ENCODE measurements at places on chromosomes 1 and 21. TPM values are rescaled to one million over a fixed set of nuclear protein-coding genes. Genes with fewer than 3 reads are reported as not detected.
A peak's percentile ranks its signal among the peaks of the same experiment; 100 is the strongest.

DNA sequence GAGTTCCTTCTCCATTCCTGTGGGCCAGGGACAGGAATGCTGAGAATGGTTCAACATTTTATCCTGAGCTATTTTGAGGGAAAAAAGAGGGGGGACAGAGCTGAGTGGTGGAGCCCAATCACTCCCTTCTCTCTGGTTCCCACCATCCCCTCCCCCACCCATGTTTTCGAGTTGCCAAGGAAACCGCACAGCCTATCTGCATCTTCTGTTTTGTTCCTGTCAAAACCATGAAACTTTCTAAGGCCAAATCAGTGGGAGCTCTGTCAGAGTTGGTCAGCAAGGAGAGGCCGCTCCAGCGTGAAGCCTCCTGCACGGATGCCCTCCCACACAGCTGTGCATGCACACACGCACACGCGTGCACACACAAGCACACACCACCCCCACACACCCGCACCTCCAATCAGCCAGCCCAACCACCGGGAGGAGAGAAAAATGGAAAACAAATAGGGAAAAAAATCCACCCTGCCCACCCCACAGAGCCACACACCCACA, 54.5 kb upstream of the ATP2B4 start:
- no peak overlapping the region for H3K27ac ChIP-seq
- no peak overlapping the region for H3K4me3 ChIP-seq
- no peaks in the 10 kb centered on the region for H3K36me3 ChIP-seq
- H3K4me1 ChIP-seq = no peaks in the 10 kb centered on the region
- no peak for DNase-seq

DNA sequence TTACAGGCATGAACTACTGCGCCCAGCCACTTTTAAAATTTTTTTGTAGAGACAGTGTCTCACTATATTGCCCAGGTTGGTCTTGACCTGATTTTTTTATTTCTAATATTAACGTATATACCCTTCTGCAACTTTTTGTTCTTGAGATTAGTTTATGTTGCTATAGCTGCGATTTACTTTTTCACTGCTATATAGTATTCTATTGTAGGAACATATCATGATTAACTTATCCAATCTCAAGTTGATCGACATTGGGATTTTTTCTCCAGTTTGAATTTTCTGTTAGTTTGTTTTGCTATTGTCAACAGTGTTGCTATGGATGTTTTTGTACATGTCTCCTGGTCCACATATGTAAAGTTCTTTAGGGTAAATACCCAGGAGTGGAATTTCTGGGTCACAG, 35.4 kb downstream of the WASF2 start:
- peak overlapping the region; percentile 80 for H3K27ac ChIP-seq
- H3K36me3 ChIP-seq = peaks cover 13% of the 10 kb centered on the region
- no peak overlapping the region for H3K4me3 ChIP-seq

DNA sequence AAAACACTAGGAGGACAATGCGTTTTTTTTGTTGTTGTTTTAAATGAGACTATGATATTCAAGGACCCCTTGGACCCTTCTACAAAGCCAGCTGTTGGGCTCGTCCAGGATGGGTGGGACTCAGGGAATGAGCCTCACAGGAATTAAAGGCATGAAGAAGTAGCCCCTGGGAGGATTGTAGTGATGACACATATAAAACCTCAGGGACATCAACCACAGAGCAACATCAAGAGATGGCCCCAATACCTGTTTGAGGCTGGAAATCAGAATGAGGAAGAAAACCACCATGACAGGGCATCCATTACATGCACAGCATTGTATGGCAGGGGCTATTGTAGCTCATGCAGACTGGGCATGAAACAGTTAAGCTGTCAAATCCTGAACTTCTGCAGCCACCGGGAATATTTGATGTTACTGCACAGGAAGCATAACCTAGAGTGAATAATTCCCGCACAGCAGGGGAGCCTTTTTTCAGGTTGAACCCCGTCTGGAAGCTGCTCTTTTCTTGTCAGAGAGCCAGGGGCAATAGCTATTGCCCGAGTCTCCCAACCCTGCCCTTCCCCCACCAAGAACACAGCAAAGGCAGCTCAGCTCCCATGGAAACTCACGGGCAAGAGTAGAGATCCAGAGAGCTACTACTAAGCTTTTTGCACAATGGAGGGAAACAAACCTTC, 140.2 kb upstream of the FGGY start:
- no peak overlapping the region for H3K4me3 ChIP-seq
- DNase-seq = no peak
- H3K4me1 ChIP-seq = no peaks in the 10 kb centered on the region
- H3K27me3 ChIP-seq = peaks cover 2% of the 10 kb centered on the region
- H3K36me3 ChIP-seq = no peaks in the 10 kb centered on the region
- H3K27ac ChIP-seq = no peak overlapping the region

The COL24A1 gene
- not detected for total RNA-seq

The NHLH2 gene
- not detected for total RNA-seq

The GCSAML gene
- total RNA-seq = not detected

The NCMAP gene
- not detected for total RNA-seq

GRCh38 chr1:118258975-118259374, 73.9 kb upstream of the SPAG17 start:
- H3K4me3 ChIP-seq = no peak overlapping the region
- H3K27me3 ChIP-seq = no peaks in the 10 kb centered on the region
- no peaks in the 10 kb centered on the region for H3K4me1 ChIP-seq

The AADACL4 gene
- total RNA-seq = not detected

The H6PD gene
- total RNA-seq = 9.7 TPM

The TFF2 gene
- not detected for total RNA-seq

DNA sequence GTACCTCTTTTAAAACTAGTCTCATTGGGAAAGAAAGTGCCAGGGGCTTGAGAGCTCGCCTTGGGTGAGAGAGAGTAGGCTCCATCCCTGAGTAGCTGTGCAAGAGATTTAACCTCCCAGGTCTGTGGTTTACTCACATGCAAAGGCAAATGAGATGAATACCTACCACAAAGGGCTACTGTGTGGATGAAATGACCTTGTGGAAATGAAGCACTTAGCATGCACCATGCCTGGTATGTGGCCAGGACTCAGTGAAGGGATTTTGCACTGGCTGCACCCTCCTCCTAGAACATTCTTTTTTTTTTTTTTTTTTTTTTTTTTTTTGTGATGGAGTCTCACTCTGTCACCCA, 120.3 kb downstream of the PROX1 start:
- no peaks in the 10 kb centered on the region for H3K36me3 ChIP-seq
- no peak overlapping the region for H3K27ac ChIP-seq
- H3K27me3 ChIP-seq = no peaks in the 10 kb centered on the region
- DNase-seq = no peak

DNA sequence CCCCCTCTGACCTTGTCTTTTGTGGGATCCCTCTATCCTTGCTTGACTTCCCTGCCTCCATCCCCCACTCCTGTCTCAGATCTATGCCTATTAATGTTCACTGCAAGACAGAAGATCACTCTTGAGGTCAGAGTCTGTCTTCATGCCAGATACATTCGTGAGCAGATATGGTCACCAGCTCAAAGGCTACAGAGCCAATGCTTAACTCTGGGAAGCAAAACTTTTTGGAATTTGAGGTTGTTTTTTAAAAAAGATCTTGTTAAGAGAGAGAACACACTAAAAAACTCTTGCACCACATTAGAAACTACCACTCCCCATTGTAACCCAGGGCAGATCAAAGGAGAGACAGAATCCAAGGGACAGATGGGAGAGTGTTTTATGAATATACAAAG, 17.1 kb upstream of the A3GALT2 start:
- peaks cover 20% of the 10 kb centered on the region for H3K36me3 ChIP-seq
- no peak for DNase-seq
- H3K27ac ChIP-seq = no peak overlapping the region
- no peaks in the 10 kb centered on the region for H3K27me3 ChIP-seq
- no peak overlapping the region for H3K4me3 ChIP-seq
- H3K4me1 ChIP-seq = peaks cover 21% of the 10 kb centered on the region

The OR6N1 gene
- not detected for total RNA-seq

DNA sequence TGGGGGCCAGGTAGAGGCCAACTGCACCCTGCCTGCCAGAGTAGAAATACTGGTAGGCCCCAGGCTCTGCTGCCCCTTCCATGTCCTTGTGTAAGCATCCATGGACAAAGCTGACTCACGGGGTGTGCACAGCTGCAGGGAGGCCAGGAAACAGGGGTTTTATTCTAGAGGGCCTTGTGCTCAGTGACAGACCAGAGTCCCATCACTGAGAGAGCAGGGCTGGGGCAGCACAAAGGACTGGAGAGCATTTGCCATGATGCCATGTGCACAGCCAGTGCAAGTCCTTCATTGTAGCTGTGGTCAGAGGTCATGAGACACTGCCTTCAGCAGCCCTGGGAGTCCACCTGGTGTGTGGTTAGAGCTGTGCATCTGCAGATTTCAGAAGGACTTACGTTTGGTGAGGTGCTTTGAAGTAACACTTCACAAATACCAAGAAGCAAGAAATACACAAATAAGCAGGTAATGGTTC, 8.1 kb downstream of the ARF1 start:
- peaks cover 67% of the 10 kb centered on the region for H3K4me1 ChIP-seq
- H3K4me3 ChIP-seq = no peak overlapping the region
- H3K27ac ChIP-seq = peak overlapping the region; percentile 15
- no peaks in the 10 kb centered on the region for H3K27me3 ChIP-seq
- DNase-seq = no peak
- peaks cover 89% of the 10 kb centered on the region for H3K36me3 ChIP-seq

DNA sequence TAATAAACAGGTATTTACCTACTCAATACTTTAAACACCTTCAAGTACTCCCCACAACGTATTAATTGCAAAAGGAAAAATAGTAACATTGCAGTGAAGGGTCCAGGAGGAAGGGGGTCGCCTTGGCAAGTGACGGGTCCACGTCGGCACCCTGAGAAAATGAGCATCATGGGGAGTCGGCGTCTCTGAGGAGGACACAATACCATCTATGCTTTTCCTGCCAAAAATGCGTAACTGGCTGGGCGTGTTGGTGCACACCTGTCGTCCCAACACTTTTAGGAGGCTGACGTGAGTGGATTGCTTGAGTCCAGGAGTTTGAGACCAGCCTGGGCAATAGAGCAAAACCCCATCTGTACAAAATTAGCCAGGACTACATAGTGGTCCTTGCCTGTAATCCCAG, 7.3 kb downstream of the FTCD start:
- no peaks in the 10 kb centered on the region for H3K27me3 ChIP-seq
- H3K4me1 ChIP-seq = peaks cover 14% of the 10 kb centered on the region
- H3K36me3 ChIP-seq = no peaks in the 10 kb centered on the region
- H3K4me3 ChIP-seq = no peak overlapping the region
- H3K27ac ChIP-seq = no peak overlapping the region

DNA sequence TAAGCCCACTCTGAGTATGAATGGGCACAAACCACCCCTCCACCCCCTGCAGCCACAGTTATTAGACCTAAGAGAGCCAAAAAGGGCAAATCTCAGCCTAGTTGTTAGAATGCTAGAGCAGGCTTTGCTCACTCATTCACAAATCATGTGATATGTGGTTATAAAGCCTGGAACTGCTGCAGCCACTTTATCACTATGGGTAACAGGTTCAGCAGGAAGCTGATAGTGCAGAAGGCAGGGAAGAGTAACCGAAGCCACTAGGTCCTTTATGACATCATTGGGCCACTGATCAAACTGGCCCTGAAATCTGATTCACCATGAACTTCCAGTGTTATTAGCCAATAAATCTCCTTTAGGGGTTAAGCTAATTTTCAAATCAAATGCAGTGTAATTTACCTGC, 134.7 kb downstream of the GRIK1 start:
- H3K4me1 ChIP-seq = no peaks in the 10 kb centered on the region
- no peaks in the 10 kb centered on the region for H3K36me3 ChIP-seq
- H3K4me3 ChIP-seq = no peak overlapping the region
- H3K27me3 ChIP-seq = peaks cover 19% of the 10 kb centered on the region
- H3K27ac ChIP-seq = no peak overlapping the region
- no peak for DNase-seq

- H3K36me3 ChIP-seq = no peaks in the 10 kb centered on the region
- DNase-seq = peak; percentile 83
- H3K27ac ChIP-seq = peak overlapping the region; percentile 71
Observed at GRCh38 chr1:156643778-156644092, 1.8 kb downstream of the BCAN start.

The GPR25 gene
- 0.82 TPM for total RNA-seq

The C1orf167 gene
- not detected for total RNA-seq

The PFDN2 gene
- total RNA-seq = 68.0 TPM

The KCNH1 gene
- total RNA-seq = not detected

- peak overlapping the region; percentile 99 for H3K27ac ChIP-seq
- H3K4me1 ChIP-seq = peaks cover 56% of the 10 kb centered on the region
- H3K36me3 ChIP-seq = peaks cover 50% of the 10 kb centered on the region
Observed at GRCh38 chr1:244836135-244836521, 670 bp downstream of the COX20 start.

DNA sequence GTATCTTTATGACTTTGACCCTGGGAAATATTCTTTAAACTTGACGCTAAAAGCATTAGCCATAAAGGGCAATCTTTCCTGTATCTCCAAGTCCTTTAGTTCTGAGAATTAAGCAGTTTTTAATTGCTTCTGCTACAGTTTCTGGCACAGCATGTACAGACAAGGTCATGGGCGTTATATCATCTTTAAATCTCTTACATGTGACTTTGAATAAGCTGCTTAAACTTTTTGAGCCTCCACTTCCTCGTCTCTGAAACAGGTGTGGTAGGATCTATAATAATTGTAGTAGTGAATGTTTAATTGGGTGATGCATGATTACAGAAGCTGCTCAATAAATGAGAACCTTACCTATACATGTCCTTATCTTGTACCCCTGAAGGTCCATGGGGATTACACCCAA, 153.4 kb downstream of the PLA2G4A start:
- no peak overlapping the region for H3K27ac ChIP-seq
- DNase-seq = no peak
- H3K4me1 ChIP-seq = no peaks in the 10 kb centered on the region
- H3K4me3 ChIP-seq = no peak overlapping the region
- no peaks in the 10 kb centered on the region for H3K36me3 ChIP-seq

DNA sequence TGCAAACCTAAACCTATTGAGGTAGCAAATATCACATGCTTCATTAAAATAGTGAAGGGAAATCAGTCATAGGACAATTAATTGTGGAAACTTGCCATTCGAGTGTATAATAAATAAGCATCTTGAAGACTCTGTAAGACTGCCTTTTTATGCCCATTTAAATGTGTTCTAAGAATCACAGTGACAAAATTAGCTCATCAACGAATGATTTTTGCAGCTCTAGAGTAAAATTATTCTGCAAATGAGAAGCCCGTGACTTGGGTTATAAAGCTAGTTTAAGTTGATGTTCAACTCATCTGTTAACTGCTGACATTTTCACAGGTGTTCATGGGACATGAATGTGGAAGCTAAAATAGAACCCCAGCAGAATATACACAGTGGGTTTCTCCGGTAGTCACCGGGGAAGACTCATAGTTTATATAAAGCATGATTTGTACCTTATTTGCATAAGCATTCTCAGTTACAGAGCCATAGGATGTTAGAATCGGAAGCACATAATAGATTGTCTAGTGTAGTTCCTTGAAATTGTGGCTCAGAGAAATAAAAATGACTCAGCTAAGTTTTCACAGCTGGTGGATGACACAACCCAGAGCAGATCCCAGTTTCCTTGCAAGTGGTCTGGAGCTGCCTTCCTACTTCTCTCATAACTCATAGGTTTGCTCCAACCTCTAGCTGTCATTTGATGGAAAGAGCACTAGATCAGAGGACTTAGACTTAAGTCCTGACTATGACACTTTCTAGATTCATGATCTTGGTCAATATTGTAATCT, 107.3 kb downstream of the UCHL5 start:
- H3K4me3 ChIP-seq = no peak overlapping the region
- H3K27ac ChIP-seq = no peak overlapping the region
- no peaks in the 10 kb centered on the region for H3K36me3 ChIP-seq
- no peaks in the 10 kb centered on the region for H3K27me3 ChIP-seq
- DNase-seq = no peak
- H3K4me1 ChIP-seq = no peaks in the 10 kb centered on the region
